ENCODE measurements at places on chromosomes 4 and X. TPM values are rescaled to one million over a fixed set of nuclear protein-coding genes. Genes with fewer than 3 reads are reported as not detected.

- peak; percentile 56 for DNase-seq
Observed at GRCh38 chr4:145887241-145887991, 51.2 kb downstream of the ZNF827 start.

Gene PPEF2
- polyA plus RNA-seq = 0.25 TPM

GRCh38 chrX:115553171-115553570, 7.8 kb upstream of the PLS3 start:
- no peak for DNase-seq

Gene FABP2
- polyA plus RNA-seq = not detected

Gene FOXR2
- not detected for polyA plus RNA-seq

Gene DOK7
- 2.1 TPM for polyA plus RNA-seq

DNA sequence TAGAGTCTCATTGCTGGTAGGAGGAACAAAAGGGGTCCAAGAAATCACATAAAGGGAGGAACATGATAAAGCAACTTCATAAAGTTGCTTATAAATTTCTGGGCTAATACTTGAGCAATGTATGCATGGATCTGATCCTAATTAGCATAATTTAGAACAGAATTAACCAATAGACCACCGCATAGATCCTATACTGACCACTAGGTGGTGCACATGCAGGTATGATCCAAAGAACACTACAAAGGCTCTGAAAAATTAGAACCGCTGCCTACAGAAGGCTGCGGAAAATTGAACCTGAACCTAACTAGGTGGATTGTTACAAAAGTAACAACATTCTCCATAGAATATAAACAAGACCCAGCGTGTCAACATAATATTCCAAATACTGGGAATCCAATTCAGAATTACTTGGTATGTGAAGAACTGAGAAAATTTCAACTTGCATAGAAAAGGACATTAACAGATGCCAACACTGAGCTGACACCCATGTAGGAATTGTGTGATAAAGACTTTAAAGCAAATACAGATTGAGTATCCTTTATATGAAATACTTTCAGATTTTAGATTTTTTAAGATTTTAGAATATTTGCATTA, 23.3 kb downstream of the BRCC3 start:
- no peak for DNase-seq

- DNase-seq = no peak
Observed at GRCh38 chr4:158964114-158964727, 138.7 kb upstream of the RAPGEF2 start.

DNA sequence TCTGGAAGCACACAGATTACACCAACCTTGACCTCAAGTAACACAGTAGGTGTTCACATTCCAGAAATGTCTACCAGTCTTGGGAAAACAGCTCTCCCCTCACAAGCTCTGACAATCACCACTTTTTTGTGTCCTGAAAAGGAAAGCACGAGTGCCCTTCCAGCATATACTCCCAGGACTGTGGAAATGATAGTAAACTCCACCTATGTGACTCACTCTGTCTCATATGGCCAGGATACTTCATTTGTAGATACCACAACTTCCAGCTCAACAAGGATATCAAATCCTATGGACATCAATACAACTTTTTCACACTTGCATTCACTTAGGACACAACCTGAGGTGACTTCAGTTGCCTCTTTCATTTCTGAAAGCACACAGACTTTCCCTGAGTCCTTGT, 46.9 kb downstream of the ADGRG4 start:
- no peak for DNase-seq

DNA sequence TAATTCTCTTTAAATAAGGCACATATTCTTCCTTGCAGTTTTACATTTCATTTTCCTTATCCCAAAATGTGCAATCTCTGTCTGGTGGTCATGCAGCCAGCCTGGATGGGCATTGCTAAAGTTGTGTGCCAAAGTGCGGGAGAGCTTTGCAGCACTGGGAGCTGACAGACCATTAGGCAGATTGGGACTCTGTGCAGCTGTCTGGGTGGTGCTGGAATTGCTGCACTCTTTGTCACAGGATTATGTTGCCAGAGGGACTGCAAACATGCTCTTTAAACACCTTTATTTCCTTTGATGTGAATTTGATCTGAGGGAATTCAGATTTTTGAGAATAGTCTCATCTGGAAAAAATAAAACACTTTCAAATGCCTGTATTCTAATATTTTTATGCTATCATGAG, 956.2 kb upstream of the DIAPH2 start:
- no peak for DNase-seq

GRCh38 chrX:49627086-49627777, 28.4 kb downstream of the GAGE1 start:
- peak; percentile 4 for DNase-seq

- no peak for DNase-seq
Observed at GRCh38 chrX:148670277-148670676, 169.9 kb downstream of the AFF2 start.

- no peak for DNase-seq
Observed at GRCh38 chr4:128232719-128233118, 54.9 kb downstream of the PGRMC2 start.

GRCh38 chr4:66297703-66298102, 627.4 kb upstream of the EPHA5 start:
- DNase-seq = no peak

DNA sequence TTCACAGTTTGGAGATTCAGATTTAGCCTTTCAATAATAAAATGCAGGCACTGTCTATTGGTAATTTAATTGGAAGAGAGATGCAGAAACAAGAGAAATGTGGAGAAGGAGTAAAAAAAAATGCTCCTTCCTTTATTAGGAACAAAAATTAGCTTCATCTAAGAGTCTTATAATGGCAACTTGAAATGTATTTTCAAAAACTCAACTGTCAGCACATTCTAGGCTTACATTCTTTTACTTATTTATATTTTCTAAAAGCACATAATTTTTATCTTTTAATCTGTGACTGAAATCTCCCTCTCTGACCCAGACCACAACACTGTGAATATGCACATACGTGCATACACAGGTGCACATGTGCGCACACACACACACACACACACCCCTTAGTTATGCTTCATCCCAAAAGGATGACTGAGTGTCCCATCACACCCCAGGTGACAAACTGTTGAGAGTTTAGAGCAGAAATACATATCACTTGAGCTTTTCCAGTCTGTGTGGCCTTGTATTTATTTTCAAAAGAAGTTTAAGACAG, 29.7 kb downstream of the NR3C2 start:
- no peak for DNase-seq

Gene HDAC6
- polyA plus RNA-seq = 146 TPM

DNA sequence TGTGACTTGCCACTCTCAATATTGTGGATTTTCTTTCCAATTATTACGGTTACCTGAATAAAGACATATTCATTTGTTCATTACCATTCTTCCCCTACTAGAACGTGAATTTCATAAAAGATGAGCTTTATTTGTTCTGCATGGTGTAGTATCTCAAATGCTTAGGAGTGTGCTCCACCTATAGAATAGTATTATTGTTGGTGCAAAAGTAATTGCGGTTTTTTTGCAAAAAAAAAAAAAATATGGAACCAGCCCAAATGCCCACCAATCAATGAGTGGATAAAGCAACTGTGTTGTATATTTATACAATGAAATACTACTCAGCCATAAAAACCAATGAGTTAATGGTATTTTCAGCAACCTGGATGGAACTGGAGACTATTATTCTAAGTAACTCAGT, 525.5 kb upstream of the PRKX start:
- DNase-seq = no peak

Gene CXorf49B
- polyA plus RNA-seq = not detected

DNA sequence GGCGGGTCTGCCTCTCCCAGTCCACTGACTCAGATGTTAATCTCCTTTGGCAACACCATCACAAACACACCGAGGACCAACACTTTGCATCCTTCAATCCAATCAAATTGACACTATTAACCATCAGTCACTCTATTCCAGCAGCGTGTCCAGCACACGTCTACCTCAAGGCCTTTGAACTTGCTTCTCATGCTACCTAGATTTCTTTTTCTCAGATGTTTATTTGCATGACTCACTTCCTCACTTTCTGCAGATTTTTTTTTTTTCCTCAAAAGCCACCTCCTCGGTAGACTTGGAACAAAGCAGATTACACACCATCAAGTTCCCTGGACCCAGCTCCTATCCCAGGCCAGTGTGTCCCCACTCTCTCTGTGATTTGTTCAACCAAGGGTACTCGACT, 49.5 kb downstream of the SUPT20HL2 start:
- DNase-seq = no peak

DNA sequence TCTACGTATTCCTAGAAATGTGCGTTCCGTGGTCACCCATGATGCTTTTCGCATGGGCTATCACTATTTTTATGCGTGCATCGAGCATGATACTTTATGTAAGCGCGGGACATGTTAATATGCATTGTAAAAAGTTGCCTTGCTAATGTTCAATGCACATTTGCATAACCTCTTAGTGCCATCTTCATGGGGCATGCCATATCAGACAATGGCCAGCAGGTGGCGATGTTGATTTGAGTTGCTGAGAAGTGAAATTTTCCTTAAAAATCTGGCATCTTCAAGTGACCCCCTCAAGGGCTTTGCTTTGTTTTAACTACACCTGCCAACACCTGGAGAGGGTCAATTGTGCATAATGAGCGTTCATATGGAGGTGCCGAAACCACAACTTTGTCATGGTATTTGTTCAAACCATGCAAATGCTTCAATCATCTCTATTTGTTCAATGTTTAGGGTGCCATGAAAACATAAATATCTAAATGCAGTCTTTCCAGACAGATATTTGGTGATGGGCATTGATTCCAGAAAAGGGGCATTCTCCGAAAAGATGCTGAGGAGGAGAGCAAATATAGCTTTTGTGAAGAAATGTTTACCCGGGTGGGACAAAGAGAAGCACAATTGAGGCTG, 833.9 kb upstream of the PRKX start:
- peak; percentile 29 for DNase-seq

DNA sequence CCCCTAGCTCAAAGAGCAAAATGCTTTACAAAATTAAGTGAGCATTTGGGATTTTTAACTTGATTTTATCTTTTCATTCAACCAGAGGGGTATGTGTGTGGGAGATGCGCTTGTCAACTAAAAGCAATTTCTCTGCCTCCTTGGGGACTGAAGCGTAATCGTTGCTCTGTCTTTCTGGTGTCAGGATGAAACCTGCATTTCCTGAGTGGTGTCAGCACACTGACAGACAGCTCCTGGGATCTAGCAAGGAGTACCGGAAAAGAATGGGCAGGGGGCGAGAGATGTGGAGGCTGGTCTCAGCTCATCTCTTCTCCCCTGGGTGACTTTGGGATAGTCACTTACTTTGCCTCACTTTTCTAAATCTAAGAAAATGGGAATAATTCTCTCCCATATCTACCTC, 5.1 kb upstream of the ARHGAP36 start:
- DNase-seq = no peak

GRCh38 chr4:182764642-182765041, 152.5 kb downstream of the DCTD start:
- DNase-seq = no peak

DNA sequence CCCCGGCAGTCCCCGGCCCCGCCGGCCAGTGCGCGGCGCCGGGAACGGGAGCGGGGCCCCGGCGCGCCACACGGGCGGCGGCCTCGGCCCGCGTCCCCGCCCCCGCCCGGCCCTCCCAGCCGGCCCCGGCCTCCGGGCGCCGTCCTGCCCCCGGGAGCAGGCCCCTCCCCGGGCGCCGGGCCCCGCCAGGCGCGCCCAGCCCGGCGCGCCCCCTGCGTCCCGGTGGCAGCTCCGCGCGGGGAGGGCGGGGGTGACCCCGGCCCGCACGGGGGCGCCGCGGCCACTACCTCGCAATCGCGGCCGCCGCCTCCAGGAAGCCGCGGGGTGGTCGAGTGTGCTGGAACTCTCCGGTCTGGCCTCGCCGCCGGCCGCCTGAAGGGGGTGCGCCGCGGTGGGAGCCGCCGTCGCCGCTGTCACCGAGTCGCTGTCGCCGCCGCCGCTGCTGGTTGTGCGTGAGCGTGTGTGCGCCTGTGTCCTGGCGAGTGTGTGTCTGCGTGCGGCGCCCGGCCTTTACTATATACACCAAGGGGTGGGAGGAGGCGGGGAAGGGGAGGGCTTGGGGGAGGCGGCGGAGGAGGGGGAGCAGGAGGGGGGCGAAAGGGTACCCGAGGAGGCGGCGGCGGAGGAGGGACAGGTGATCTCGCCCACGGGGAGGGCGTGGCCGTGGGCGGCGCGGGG, at the start of gene RAI2:
TSS of gene RAI2 (minus strand) at position 488 of the 678 bp plus-strand sequence. CDS start 59,288 bp downstream, outside the sequence.
- DNase-seq = peak; percentile 25

Gene IBSP
- polyA plus RNA-seq = 0.08 TPM
